ENCODE measurements at places on chromosomes 12 and 14. TPM values are rescaled to one million over a fixed set of nuclear protein-coding genes. Genes with fewer than 3 reads are reported as not detected.

DNA sequence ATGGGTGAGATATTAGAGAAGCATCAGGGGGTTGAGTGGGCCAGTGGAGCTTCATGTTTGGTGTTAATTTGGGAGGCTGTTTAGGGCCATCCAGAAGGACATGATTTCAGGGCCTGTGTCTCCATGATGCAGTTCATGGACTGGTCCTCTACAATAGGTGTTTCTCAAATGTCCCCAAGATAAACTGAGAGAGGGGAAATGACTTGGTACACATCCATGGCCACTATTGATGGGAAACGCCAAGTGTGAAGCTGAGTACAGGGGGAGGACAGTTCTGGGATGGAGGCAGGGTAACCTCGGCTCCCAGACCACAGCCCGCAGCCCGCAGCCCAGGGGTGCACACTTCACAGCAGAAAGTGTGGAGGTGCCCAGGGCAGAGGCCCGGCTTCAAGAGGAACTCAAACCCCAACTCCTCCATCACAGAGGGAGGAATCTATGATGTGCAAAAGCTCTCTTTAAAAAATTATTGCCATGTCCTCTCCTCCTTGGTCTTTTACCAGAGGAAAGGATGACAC is 33.3 kb downstream of the CACNA2D4 start:
- DNase-seq = no peak

GRCh38 chr12:48183876-48184548 is 568 bp downstream of the CCDC184 start:
- DNase-seq = peak; percentile 18

The YEATS4 gene
- 59.7 TPM for total RNA-seq

GRCh38 chr12:15404485-15404884 is 82.2 kb downstream of the PTPRO start:
- no peak for DNase-seq

DNA sequence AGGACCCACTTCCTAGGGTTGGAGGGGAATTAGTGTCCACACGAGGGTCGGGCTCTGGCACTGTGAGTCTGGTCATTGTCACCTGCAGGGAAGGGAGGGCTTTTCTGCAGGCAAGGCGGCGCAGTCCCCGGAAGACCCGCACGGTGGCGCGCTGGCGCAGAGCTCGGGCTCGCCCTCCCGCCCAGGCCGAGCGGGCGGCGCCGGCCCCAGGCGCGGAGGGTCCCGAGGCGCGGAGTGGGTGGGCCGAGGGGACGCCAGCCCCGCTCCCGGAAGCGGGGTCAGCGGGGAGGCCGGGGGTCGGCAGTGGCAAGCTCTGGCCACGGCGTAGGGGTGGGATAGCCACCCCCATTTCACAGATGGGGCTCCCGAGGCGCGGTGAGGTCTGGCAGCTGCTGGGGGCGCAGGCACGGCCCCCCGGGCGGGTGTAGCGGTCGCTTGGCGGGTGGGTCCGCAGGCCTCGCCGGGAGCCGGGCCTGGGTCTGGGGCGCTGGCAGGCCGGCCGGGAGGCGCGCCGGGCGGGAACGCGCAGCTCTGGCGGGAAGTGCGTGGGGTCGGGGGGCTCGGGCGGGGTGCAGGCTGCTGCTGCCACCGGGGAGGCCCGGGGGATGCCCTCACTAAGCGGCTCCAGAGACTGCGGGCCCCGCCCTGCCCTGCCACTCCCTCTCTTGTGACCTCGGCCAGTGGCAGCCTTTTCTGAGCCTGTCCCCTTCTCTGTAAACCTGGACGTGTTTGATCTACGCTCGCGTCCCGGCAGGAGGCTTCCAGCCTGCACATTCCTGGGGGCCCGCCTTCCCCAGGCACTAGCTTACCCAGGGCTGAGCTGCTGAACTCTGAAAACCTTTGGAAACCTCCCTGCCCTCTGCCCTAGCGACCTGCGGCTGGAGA is 46.1 kb downstream of the CYP46A1 start:
- peak; percentile 75 for DNase-seq

The GPR137C gene
- total RNA-seq = 0.32 TPM

GRCh38 chr14:50967103-50967502 is 22.8 kb upstream of the PYGL start:
- DNase-seq = no peak

All from activated naive CD8-positive, alpha-beta T cell treated with anti-CD3 and anti-CD28 coated beads for 36 hours (primary cell).